HFFc6 (cell line): ENCODE measurements at places on chromosomes 4 and X. TPM values are rescaled to one million over a fixed set of nuclear protein-coding genes. Genes with fewer than 3 reads are reported as not detected.

- no peak for DNase-seq
- no peaks in the 10 kb centered on the region for H3K36me3 ChIP-seq
- H3K27me3 ChIP-seq = peaks cover 5% of the 10 kb centered on the region; the same call in 1 of the 2 replicates
- no peak overlapping the region for H3K4me3 ChIP-seq
- no peaks in the 10 kb centered on the region for H3K4me1 ChIP-seq
These were observed 82.5 kb upstream of the PITX2 start for GRCh38 chr4:110705440-110705782.

DNA sequence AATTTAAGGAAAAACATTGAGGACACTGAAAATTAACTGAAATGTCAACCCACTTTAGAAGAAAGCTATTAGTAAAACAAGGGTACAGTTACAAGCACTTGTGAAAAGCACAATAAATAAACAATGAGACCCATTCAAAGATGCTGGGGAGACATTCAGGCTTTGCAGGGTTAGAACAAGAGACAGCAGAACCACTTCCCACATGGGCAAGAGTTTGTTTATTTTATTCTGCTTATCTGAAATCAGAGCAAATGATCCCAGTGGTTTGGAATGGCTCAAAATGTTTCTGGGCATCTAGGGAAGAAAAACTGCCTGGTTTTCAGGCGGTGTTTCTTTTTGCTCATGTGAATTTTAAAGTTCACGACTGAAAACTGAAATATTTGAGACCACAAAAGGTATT lies 42.4 kb downstream of the PPP3CA start:
- H3K4me3 ChIP-seq = peak overlapping the region; percentile 32; the same call in 1 of the 2 replicates
- H3K27ac ChIP-seq = peak overlapping the region; percentile 33; the same call in 1 of the 2 replicates
- H3K36me3 ChIP-seq = no peaks in the 10 kb centered on the region
- no peaks in the 10 kb centered on the region for H3K27me3 ChIP-seq
- H3K4me1 ChIP-seq = peaks cover 36% of the 10 kb centered on the region

- H3K27ac ChIP-seq = peak overlapping the region; percentile 67; the same call in 1 of the 2 replicates
- DNase-seq = no peak
- H3K27me3 ChIP-seq = peaks cover 4% of the 10 kb centered on the region
- H3K36me3 ChIP-seq = no peaks in the 10 kb centered on the region
- H3K4me1 ChIP-seq = peaks cover 30% of the 10 kb centered on the region
These were observed 59.1 kb downstream of the FAM184B start for GRCh38 chr4:17722356-17722700.

DNA sequence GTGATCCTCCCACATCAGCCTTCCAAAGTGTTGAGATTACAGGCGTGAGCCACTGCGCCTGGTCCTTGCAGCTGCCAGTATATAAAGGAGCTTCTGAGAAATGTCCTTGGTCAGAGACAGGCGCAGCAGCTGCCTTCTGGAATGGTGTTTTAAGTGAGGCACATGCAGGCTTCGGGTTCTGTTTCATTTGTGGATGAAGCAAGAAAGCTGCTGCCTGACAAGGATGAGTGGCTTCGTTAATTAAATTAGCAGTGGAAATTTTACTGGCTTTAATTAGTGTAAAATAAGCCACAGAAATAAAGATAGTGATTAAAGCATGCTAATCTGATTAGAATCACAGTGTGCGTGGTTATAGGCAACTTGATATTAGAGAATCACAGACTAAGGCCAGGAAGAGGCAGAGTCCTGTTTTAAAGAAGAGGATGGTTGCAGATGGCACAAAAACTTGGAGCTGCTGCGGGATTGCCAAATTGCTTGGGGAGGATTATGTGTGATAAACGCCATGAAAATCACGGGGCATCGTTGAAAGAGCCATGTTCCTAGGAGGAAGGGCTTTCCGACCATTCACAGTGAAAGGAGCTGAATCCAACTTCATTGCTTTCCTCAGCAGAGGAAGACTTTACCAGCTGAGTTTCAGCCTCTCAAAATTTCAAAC lies 348.4 kb upstream of the FAT1 start:
- peak overlapping the region; percentile 77 for H3K4me3 ChIP-seq
- peaks cover 25% of the 10 kb centered on the region for H3K4me1 ChIP-seq
- DNase-seq = no peak
- H3K27me3 ChIP-seq = peaks cover 9% of the 10 kb centered on the region
- H3K27ac ChIP-seq = peak overlapping the region; percentile 15; the same call in 1 of the 2 replicates
- H3K36me3 ChIP-seq = no peaks in the 10 kb centered on the region

DNA sequence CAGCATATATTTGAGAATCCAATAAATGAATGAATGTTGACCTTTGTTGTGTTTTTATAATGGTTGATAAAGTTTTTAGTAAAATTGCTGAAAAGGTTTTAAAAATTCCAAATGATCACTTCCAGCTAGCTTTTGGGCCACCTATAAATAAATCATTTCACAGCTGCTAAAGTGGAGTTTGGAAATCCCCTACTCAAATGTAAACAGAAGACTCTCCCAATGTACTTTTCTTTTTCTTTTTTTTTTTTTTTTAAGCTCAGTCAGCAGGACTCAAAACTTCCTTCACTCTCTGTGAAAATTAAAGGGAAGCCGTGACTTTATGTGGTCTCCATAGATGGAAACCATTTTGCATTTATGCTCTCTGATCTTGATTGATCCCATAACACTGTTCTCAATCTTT lies 45.2 kb downstream of the CXCL13 start:
- no peaks in the 10 kb centered on the region for H3K4me1 ChIP-seq
- H3K4me3 ChIP-seq = no peak overlapping the region
- H3K36me3 ChIP-seq = no peaks in the 10 kb centered on the region
- H3K27me3 ChIP-seq = peaks cover 9% of the 10 kb centered on the region; the same call in 1 of the 2 replicates
- no peak overlapping the region for H3K27ac ChIP-seq
- no peak for DNase-seq

- H3K36me3 ChIP-seq = peaks cover 37% of the 10 kb centered on the region
- DNase-seq = no peak
- peaks cover 60% of the 10 kb centered on the region for H3K4me1 ChIP-seq
- H3K27ac ChIP-seq = peak overlapping the region; percentile 87
- peak overlapping the region; percentile 32 for H3K4me3 ChIP-seq
These were observed 57.8 kb downstream of the SCFD2 start for GRCh38 chr4:53307819-53308780.

DNA sequence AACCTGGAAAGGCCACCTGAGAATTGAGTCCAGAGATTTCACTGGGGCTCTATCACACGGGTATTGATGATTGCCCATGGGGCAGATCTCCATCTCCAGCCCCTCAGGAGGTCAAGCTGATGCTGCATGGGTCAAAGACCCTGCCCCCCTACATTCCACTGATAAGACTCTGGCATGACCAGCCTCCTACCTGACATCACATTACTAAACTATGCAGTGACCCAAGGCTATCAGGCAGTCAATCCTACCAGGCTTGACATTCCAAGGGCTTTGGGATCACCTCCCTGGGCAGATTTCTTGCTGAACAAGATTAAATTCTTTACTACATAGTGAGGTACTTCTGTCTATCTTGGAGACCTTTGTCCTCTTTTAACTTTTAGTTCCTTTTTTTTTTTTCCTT lies 192.7 kb upstream of the STS start:
- no peak for DNase-seq
- no peaks in the 10 kb centered on the region for H3K36me3 ChIP-seq
- peaks cover 2% of the 10 kb centered on the region for H3K27me3 ChIP-seq
- H3K4me3 ChIP-seq = no peak overlapping the region
- H3K4me1 ChIP-seq = no peaks in the 10 kb centered on the region
- H3K27ac ChIP-seq = no peak overlapping the region

The MRPS18C gene
- 56.5 and 57.4 TPM in 2 replicates for total RNA-seq

The PNMA6F gene
- total RNA-seq = not detected in 3 replicates
